Endothelial cell of umbilical vein (primary cell): ENCODE measurements at places on chromosomes 2 and 18.

GRCh38 chr2:212282671-212283261, 255.8 kb downstream of the ERBB4 start:
- no peak for DNase-seq

DNA sequence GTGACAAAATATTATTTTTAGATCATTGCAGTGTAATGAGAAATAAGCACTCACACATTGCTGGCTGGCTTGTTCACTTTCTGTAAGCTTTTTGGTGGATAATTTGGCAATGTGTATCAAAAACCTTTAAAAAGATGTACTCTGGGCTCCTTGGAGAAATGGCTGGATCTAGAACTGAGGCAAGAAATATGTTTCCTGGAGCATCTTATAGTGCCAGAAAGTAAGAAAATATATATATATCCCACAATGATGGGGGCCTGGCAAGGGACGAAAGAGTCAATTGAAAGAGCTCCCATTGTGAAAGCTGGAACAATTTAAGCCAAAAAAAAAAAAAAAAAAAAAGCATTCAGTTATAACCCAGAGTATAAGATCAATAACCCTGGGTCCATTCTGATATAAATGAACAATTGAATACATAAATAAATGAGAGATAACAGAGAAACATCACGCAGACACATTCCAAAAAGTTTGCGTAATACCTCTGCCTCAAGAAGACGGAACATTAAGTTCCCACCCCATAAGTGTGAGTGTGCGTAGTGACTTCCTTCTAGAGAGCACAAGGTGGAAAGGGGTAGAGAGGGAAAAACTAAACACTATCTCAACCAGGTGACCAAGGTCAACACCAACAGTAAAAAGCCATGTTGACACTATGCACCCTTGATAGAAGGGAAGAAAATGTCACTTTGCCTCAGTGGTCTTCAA, 77.5 kb downstream of the BIN1 start:
- no peak for DNase-seq

- no peak for DNase-seq
Measured at GRCh38 chr2:104938231-104938941, 84.5 kb downstream of the POU3F3 start.

- no peak for DNase-seq
Measured at GRCh38 chr18:51039138-51040112, 9.4 kb downstream of the SMAD4 start.

- DNase-seq, result no peak
Measured at GRCh38 chr2:240170354-240170735, 29.9 kb upstream of the OTOS start.

DNA sequence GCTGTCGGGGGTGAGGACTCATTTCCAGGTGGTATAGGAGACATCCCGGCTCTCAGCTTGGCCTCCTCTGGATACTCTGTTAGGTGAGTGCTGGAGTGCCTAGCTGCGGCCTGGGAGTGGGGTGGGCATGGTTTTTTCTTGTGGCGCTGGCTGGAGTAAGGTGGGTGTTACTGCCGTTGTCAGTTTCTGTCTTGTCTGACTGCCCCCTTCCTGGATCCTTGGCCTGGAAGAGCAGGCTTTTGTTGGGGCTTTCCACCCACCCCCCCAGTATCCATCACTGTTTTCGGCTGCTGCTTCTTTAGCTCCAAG, 69.2 kb downstream of the DGKD start:
- no peak for DNase-seq

- DNase-seq, result no peak
Measured at GRCh38 chr2:59462422-59463197, 1090.8 kb downstream of the BCL11A start.

- no peak for DNase-seq
Measured at GRCh38 chr2:174609261-174609660, 11.7 kb upstream of the WIPF1 start.

- no peak for DNase-seq
Measured at GRCh38 chr2:239756031-239756789, 268.9 kb downstream of the NDUFA10 start.

- DNase-seq, result no peak
Measured at GRCh38 chr18:59547581-59548182, 149.5 kb downstream of the CCBE1 start.

- DNase-seq, result peak; percentile 30
Measured at GRCh38 chr2:73827018-73827417, 1.7 kb upstream of the STAMBP start.

GRCh38 chr18:79396431-79397246, 909 bp downstream of the NFATC1 start:
- DNase-seq, result peak; percentile 40

GRCh38 chr2:189409647-189410046, 31.6 kb upstream of the WDR75 start:
- DNase-seq, result peak; percentile 17

GRCh38 chr18:34801774-34802173, 91.7 kb downstream of the DTNA start:
- DNase-seq, result no peak
